ENCODE measurements at places on chromosomes 5 and 9.

- no peak for DNase-seq
Measured at GRCh38 chr5:143409926-143410325, 6.4 kb upstream of the NR3C1 start.

DNA sequence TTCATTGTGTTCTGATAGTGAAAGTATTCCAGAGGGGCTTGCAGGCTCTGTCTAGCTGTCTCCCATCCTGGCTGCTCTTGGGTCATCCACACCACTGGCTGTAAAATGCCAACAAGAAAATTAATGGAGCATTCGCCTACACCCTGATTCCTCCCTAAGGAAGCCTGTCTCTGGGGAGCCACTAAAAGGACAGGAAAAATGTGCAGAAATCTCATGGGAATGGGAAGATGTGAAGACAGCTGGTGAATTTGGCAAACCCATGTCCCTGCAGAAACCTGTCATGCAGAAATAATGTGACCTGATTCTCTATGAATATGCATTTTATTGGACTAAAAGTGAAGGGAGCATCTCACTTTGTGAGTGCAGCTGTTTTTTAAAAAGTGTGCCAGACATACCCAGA lies 265.6 kb downstream of the TUSC1 start:
- DNase-seq: no peak

GRCh38 chr9:134348404-134349155 lies 22.3 kb downstream of the RXRA start:
- DNase-seq: no peak

DNA sequence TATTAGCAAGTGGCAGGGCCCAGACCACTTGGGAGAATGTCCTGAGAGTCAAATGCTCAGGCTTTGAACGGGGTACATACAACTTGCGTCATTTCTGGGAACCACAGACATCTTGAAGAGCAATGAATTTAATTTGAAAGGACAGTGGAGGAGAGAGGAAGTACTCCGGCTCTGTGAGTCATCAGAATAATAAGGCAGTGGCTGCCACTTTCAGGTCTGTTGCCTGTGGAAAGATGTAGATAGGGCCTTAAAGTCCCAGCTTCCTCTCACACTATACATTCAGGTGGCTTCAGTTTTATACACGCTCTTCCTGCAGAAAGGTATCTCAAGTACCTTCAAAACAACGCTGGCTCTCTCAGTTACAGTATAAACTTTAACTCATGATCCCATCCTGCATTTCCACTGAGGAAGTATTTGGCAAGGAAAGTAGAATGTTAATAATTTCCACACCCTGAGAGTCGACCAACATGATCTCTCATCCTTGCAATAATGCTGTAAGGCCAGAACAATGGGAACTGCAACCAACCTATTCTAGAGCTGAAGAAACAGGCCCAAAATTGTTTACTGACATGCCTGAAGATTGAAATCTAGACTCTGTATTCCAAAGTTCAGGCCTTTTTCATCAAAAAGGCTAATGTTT lies 6.8 kb upstream of the PRUNE2 start:
- DNase-seq: peak; percentile 29

- DNase-seq: no peak
Measured at GRCh38 chr9:16918920-16919319, 48.5 kb upstream of the BNC2 start.

GRCh38 chr5:155799308-155799707 lies 527.7 kb upstream of the SGCD start:
- no peak for DNase-seq

- DNase-seq: no peak
Measured at GRCh38 chr5:436641-436975, 6.4 kb upstream of the EXOC3 start.

DNA sequence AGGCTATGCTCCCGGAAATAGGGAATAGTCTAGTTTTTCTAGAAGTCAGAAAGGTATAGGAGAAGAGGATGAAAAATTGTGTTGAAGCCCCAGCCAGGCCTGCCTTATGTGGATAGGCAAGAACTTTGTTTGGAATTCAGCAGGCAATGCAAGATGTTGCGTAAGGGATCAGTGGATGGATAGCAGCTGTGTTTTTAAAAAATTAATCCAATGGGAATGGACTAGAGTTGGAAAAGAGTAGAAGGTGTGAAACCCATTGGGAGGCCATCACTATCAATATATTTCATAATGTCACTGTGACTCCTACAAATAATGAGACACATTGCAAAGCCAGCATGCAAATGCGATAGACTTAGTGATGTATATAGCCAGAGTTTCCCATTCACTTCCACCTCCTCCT lies 281.9 kb downstream of the MARCHF11 start:
- peak; percentile 28 for DNase-seq

GRCh38 chr5:5135957-5136676 lies 4.0 kb upstream of the ADAMTS16 start:
- peak; percentile 84 for DNase-seq

GRCh38 chr5:96146675-96147074 lies 185.0 kb upstream of the ELL2 start:
- DNase-seq: peak; percentile 89

- DNase-seq: no peak
Measured at GRCh38 chr9:110106661-110107060, 101.3 kb downstream of the C9orf152 start.

DNA sequence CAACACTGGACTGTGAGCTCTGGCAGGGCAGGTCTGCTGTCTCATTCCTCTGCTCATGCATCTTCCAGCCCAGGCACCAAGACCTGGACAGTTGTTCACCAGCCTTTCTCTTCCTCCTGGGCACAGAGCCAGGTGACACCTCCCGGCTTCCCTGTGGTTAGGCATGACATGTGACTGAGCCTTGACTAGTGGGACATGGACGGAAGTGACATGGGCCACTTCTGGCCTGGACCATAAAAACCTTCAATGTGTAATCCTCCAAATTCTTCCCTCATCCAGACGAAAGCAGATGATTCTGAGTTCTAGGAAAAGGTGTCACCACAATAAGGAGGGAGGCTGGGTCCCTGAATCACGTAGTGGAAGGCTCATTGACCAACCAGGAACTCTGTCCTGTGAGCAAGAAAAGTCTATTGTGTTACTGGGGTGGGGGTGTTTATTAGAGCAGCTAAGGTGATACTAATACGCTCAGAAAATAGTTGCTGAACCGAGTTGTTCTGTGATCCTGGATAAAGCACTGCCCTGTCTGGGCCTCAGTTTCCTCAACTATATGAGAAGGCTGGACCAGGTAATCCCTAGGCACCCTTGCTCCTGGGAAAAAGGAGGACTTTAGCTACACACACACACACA lies 26.6 kb upstream of the CRB2 start:
- DNase-seq: no peak

GRCh38 chr9:20872340-20872977 lies 159.0 kb downstream of the HACD4 start:
- peak; percentile 86 for DNase-seq

DNA sequence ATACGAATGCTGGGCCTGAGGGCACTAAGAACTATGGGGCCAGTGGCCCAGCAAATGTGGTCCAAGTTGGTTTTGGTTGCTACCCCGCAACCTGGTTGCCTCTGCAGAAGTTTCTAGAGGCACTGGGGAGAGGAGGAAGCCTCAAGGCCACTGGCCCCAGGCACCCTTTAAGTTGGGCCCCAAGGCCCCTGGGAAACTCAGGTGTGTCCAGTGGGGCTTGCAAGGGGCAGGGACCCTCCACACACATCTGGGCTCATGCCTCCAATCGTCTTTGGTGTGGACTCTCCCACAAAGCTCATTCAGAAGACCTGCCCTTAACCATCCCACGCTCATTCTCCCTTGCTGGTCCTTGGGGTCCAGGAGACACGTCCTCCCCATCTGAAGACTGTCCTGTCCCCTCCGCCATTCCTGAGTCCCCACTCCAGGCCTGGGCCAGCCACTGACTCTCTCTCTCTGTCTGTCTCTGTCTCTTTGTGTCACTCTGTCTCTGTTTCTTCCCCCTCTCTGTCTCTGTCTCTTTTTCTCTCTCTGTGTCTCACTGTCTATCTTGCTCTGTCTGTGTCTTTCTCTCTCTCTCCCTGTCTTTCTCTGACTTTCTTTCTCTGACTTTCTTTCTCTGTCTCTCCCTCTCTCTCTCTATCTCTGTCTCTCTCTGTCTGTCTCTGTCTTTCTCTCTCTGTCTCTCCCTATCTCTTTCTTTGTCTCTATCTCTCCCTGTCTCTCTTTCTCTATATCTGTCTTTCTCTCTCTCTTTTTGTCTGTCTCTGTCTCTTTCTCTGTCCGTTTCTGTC lies 3.3 kb upstream of the SLC6A19 start:
- DNase-seq: no peak

Data from fibroblast of villous mesenchyme (primary cell).